CD4-positive, alpha-beta T cell treated with Interleukin-4 for 1 hour (primary cell): ENCODE measurements at places on chromosomes 12 and 14.

- no peak for DNase-seq
These were observed 20.1 kb upstream of the GARIN6 start for GRCh38 chr12:99627459-99627858.

GRCh38 chr14:103317251-103317650, 16.8 kb upstream of the EIF5 start:
- DNase-seq, result no peak

GRCh38 chr12:126668538-126668937, 1598.4 kb upstream of the TMEM132C start:
- DNase-seq, result no peak

DNA sequence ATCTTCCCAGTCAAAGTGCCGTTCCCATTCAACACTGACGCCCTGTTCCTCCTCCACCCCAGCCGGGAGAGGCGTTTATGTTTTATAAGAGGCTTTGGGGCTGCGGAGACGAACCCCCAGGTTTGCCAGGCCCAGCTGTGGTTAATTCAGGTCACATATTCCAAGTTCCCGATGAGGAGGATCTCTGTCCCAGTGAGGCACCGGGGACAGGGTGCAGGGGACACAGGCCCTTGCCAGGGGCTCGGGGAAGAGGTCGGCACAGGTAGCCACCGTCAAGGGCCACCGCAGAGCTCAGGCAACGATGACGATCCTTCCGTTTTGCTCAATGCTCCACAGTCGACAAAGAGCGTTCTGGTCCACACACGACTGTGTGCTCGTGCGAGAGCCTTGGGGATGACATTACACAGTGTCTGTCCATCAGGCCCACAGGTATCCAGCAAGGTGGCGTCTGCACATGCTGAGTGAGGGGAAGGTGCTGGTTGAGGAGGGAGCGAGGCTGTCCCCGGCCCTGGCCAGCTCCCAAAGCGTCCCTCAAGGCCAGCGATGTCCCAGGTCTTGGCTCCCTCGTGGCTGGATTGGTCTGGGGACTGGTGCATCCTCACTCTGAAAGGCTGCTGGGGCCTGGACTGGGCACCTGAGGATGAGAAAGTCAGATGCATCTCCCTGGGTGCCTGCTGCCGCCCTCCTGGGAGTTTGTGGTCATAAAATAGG, 189.2 kb upstream of the C14orf180 start:
- DNase-seq, result no peak

- no peak for DNase-seq
These were observed 45.9 kb upstream of the CAND1 start for GRCh38 chr12:67223225-67223624.

GRCh38 chr12:81617915-81618314, 141.2 kb downstream of the PPFIA2 start:
- DNase-seq, result no peak

GRCh38 chr14:50335389-50335788, 23.3 kb downstream of the DMAC2L start:
- no peak for DNase-seq

DNA sequence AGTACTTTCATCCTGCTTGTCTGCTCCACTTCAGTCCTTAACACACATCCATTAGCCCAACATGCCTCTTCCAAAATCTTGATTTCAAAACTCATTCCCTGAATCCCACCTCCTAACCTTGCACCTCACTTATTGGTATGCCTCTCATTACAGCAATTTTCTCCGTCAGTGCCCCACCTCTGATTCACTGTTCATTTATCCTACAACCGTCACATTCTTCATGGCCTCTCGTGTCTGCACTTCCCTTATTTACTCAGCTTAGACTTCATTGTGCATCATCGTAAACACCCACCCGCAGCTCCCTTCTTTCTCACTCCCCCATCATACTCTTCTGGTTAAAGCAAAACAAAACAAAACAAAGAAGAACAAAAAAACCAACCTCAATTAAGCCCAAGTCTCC, 160.6 kb upstream of the HMGA2 start:
- no peak for DNase-seq
